ENCODE measurements at places on chromosomes 3 and 15. TPM values are rescaled to one million over a fixed set of nuclear protein-coding genes. Genes with fewer than 3 reads are reported as not detected.

Gene SLC12A8
- 1.4 TPM for total RNA-seq

Gene SYNPR
- not detected for total RNA-seq

Gene EOMES
- not detected for total RNA-seq

DNA sequence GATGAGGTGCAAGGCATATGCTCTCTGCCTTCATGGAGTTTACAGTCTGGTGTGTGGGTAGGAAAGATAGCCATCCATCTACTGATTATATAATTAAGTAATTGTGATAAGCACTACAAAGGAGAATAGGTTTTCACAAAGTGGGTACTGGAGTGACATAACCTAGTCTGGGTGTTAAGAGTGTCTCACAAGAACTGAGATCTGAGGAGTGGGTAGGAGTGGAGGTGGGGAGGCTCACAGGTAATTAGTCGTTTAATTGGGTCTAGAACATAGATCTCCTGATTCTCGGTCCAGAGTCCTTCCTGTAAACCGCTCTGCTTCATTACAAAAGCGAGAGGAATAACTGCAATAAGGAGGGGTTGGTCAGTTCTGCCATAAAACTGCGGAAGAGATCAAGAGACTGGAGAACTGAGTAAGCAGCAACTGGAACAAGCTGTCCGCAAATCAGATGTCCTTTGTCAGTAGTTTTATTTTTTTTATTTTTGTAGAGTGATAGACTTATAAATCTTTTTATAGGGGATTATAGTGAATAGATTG, 2.2 kb downstream of the NEO1 start:
- DNase-seq: no peak

DNA sequence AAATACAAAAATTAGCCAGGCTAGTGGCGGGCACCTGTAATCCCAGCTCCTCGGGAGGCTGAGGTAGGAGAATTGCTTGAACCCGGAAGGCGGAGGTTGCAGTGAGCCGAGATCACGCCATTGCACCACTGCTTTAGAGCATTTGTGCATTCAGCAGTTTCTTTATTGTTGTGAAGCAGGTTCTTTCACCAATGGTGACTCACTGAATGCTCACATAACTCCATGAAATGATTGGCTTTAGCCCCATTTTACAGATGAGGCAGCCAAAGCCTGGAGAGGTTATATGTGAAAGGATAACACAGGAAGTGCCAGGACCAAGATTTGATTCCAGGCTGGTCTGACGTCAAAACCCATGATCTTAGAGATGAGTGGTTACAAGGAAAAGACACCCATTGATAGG, 195.2 kb downstream of the SLCO3A1 start:
- no peak for DNase-seq

GRCh38 chr3:157066335-157067098, 93.4 kb downstream of the CCNL1 start:
- no peak for DNase-seq
